ENCODE measurements at places on chromosomes 5 and 9.

DNA sequence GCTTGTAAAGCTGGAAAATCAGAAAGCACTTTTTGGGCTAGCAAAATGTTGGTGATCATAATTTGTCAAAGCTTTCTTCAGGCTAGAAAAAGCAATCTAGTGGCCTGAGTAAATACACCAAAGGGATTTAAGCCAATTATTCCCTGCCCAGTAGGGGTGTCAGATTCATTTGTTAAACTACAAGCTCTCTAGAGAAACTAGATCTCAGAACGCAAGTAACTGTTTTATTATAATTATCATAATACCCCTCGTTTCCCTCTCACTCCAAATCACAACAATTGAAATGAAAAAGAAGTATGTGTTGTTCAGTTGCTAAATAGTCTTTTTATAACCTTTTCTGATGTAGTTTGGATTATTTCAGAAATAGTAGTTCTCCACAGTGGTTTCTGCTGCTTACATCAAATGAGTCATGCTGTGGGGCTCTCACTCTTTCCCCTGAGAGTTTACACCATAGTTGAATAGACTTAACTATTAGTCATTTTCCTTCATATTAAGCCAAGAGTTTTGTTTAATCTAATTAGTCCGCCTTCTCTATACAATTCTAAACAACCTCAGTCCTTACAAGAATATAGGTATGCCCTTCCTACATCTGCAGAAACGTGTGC lies 918.6 kb upstream of the DMAC1 start:
- DNase-seq = peak; percentile 78

DNA sequence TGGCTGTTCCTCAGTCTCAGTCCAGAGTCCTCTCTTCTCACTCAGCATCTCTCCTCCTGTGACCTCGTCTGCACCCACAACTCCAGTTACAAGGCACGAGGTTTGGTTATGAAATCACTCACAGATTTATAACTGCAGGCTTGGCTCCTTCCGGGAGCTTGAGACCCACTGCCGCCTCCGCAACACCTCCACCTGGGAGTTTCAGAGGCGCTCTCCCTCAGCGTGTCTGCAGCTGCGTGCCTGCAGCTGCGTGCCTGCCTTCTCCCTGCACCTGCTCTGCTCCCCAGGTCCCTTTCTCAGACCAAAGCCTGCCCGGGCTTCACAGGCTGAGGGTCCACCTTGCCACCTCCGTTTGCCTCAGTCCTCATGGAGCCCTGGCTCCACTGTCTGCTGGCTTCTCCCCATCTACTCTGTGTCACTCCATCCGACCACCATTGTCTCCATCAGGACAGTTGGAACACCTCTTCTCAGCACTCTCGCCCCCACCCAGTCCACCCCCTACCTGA lies 51.5 kb downstream of the HRH2 start:
- no peak for DNase-seq

DNA sequence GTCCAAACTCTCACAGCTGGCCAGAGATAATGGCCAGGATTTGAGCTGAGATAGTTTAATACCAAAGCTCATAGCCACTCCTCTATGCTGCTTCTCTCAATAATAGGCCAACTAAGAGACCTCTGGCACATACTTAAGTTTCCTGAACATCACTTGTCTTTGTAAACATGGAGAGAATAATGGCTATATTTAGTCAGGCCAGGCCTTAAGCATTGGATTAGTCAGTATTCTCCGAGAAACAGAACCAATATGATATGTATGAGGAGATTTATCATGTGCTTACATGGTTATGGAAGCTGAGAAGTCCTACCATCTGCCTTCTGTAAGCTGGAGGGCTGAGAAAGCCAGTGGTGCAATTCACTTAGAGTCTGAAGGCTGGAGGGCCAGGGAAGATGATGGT lies 45.4 kb downstream of the CFAP95 start:
- DNase-seq = no peak

GRCh38 chr9:74861773-74862474 lies 25.8 kb downstream of the TRPM6 start:
- no peak for DNase-seq

GRCh38 chr5:153907170-153907775 lies 131.4 kb downstream of the FAM114A2 start:
- DNase-seq = no peak

GRCh38 chr9:87062746-87063145 lies 115.4 kb upstream of the GAS1 start:
- DNase-seq = no peak

DNA sequence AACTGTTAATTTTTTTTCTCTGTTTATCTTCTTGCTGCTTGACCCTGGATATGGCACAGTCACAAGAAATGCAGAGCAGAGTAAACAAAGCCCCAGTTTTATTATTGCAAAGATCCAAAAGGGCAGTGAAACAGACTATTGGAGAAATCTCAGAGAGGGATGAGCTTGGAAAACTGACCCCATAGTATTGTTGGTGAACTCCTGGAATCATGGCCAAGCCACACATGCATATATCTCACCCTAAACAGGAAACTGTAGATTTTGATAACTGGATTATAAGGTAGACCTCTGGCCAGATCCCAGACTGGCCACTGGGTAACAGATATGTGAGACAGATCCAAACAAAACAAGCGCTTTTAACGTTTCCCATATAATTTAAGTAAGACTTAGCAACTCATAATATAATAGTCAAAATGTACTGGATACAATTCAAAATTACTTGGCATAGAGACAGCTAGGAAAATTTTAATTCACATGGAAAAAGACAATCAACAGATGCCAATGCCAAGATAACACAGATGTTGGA lies 263.5 kb upstream of the SEMA6A start:
- DNase-seq = no peak

GRCh38 chr9:6024035-6024554 lies 8.7 kb upstream of the RANBP6 start:
- no peak for DNase-seq

- DNase-seq = no peak
Observed at GRCh38 chr9:113543982-113544303, 80.4 kb downstream of the RGS3 start.

DNA sequence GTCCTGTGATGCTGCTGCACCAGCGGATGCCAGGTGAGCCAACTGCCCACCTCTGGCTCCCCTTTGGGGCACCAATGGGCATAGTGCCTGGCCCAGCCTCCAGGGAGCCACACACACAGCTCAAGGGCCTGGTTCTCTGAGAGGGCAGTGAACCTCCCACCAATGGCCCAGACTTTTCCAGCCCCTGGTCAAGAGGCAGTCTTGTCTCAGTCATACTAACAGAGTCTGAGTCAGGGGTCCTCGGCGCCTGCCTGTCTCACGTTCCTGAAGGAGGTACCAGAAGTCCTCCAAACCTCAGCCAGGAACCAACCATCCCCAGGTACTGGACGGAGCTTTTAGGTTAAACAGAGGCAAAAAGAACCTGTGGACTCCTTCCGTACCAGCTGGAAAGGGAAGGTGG lies 121.1 kb downstream of the C5orf15 start:
- no peak for DNase-seq

DNA sequence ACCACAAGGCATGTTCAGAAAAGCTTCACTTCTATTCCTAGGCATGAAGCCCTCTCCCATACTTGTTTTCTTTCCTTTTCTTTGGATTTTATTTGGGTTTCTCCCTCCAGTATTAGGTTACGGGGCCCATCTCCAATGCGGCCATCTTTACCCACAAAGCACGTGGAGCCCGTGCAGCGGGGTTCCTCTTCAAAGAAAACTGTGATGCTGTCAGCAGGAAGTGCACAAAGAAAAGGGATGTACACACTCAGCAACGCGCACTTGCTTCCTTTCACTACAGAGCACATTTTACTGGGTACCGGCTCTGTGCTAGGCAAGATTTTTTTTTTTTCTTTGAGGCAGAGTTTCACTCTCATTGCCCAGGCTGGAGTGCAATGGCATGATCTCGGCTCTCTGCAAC lies 106.6 kb downstream of the COL23A1 start:
- DNase-seq = no peak

- no peak for DNase-seq
Observed at GRCh38 chr5:172853355-172853975, 19.4 kb downstream of the ERGIC1 start.

- no peak for DNase-seq
Observed at GRCh38 chr5:73722231-73722630, 96.2 kb downstream of the ARHGEF28 start.

DNA sequence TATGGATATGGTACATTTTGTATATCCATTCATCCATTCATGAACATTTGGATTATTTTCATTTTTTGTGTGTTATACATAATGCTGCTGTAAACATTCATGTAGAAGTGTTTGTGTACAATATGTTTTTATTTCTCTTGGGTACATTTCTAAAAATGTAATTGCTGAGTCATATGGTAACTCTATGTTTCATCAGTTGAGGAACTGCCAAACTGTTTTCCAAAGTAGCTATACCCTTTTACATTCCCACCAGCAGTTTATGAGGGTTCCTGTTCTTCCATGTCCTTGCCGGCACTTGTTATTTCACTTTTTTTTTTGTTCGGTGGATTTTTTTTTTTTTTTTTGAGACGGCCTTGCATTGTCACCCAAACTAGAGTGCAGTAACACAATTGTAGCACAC lies 54.0 kb upstream of the MCCC2 start:
- DNase-seq = no peak
